ENCODE measurements at places on chromosomes 6 and 20.

DNA sequence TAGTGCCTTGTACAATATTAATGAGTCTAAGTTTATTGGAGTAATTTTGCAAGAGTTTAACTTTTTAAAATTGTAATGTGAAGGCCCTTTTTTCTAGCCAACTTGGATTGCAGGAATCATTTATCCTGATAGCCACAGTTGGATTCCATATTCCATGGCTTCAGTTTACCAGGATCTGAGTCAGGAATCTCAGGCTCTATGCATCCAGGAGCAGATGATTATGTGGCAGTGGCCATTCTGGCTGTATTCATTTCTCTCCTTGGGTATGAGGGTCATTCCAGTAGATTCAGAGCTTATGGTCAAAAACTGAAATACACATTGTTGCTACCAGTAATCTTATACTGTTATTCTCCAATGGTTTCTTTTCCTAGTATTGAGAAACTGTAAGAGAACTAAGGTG, 2.9 kb downstream of the AIG1 start:
- DNase-seq: no peak

GRCh38 chr20:48815537-48815936, 12.3 kb downstream of the PREX1 start:
- DNase-seq: no peak

- no peak for DNase-seq
Measured at GRCh38 chr6:154909821-154910220, 85.3 kb upstream of the TIAM2 start.

GRCh38 chr6:135875446-135875845, 23.9 kb downstream of the PDE7B start:
- DNase-seq: no peak

DNA sequence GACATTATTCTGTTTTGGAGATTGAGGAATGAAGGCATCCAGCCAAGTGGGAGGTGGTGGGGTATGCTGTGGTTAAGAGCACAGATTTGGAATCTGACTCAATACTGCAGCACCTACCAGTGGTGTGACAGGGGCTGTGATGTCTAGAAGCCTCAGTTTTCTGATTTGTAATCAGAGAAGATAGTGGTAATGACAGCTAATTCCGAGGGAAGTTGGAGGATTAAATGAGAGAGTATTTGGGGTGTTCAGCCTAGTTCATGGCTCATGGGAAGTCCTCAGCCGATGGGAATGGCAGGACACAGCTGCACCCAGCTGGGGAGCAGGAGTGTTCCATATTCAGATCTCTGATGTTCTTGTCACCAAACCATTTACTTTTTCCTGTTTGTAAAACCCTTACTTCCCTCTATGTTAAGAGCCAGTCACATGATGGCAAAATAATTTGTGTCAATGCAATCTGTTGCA, 9.3 kb downstream of the SLC9A8 start:
- DNase-seq: no peak

- DNase-seq: no peak
Measured at GRCh38 chr6:120938164-120938875, 396.0 kb downstream of the TBC1D32 start.

DNA sequence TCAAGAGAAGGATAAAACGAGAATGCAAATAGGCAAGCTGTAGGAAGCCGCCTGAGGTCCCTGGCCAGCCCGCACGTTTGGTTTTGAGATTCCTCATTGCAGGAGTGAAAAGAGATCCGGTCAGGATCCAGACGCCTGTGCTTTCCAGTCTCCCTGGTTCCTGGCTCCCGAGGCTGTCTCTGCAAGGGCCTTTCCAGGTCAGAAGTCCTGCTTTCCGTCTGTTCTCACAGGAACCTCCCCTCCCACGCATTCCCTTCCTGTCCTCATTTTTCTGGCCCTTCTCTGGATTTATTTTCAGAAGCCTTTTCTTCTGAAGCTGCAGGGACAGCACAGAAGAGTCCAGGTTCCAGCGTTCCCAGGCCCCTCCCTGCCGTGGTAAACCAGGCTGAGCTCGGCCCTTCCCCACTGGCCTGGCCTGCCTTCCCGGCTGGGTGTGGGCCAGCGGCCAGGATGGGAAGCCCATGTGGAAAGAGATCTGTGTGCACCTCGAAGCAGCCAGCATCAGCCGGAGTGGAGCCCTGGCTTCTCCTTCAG, 54.0 kb downstream of the TMEM242 start:
- no peak for DNase-seq

- no peak for DNase-seq
Measured at GRCh38 chr6:37480118-37480736, 19.5 kb downstream of the CCDC167 start.

DNA sequence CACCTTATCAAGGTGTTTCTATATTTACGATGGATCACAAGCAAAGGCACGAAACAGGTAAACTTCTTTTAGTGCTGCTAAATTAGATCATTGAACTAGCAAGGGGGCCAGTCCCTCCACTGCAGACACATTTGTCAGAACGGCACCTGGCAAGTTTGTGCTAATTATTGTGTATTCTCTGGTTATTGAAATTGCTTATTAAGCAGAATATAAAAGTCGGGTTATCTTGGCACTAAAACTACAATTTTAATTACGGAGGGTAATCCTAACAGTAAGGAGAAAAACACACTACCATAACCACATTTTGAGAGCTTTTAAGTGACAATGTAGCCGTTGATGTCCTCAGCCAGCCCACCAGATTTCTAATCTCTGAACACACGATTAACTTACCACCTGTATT, 118.9 kb upstream of the BTN3A2 start:
- no peak for DNase-seq

DNA sequence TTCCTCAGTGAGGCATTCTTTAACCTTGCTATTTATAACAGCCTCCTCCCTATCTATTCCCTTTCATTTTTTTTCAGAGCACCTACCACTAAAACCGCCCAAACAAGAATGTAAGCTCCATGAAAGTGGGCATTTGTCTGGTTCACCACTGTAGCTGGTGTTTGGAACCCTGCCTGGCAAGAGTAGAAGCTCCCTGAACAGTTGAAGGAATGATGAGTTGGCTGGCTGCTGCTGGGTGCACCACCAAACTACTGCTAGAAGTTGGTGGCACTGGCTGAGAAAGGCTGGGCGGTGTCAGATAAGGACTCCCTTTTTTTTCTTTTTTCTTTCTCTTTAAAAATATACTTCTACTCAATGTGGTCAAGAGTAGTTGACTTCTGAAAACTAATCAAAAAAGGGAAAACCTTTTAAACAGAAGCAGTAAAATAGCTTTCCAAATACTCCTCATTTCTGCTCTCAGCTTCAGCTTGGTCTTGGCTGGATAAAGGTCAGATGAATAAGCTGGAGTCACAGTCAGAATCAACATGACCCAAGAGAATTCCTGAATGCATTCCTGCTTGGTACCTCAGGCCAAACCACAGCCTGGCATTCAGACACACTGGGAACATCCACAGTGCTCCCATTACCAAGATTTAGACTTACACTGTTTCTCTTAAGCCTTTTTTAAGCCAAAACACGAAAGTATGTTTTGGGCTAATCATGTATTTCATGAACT, 38.0 kb downstream of the RTN4IP1 start:
- no peak for DNase-seq

GRCh38 chr6:13586603-13587542, 12.5 kb downstream of the SIRT5 start:
- DNase-seq: no peak

DNA sequence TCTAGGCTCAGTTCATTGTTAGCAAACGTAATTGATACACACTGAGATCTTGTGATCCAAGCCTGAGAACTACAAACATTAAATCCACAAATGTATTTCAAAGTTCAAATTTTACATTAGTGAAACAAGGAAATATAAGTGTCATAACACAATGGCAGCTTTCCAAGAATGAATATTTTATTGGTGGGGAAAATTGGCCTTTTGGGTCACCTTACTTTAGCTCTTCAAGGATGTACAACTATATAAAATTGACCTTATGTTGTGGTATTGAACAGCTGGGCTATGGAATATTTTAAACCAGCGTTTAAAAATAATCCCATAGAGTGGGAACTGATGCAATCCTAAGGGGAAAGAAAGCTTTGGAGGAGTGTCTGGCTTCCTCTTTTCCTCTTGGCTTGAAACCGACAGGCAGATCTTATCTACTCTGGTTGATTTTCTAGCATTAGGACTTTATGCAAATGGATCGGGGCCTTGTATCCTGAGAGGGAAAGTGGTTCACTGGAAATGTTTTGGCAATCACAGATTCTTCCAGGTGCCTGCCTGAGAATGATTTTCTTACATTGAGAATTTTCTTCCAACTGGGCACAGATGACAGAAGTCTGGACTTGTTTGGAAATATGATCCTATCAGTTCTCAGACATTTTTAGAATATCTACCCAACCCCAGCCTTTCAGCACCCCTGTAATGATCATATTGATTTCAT, 184.8 kb upstream of the ECI2 start:
- DNase-seq: no peak

- no peak for DNase-seq
Measured at GRCh38 chr20:38357653-38358207, 11.4 kb downstream of the LBP start.

DNA sequence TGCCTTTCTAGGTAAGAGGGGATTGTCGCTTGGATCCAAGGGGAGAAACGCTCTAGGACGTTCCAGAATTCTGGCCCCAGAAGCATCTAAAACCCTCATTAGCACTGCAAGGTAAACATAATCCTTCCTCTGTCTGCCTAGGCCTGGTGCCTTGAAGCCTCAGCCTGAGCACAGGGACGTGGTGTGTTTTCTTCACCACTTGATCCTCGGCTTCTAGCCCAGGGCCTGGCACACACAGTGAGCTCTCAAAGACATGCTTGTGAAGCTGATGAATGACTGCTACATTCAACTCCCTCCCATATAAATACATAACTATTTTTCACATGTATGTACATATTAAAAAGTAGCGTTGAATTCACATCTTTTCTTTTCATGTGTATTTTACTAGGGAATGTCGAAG, 100.3 kb downstream of the ISM1 start:
- DNase-seq: no peak

GRCh38 chr6:158002951-158003853, 21.5 kb downstream of the SYNJ2 start:
- DNase-seq: no peak

DNA sequence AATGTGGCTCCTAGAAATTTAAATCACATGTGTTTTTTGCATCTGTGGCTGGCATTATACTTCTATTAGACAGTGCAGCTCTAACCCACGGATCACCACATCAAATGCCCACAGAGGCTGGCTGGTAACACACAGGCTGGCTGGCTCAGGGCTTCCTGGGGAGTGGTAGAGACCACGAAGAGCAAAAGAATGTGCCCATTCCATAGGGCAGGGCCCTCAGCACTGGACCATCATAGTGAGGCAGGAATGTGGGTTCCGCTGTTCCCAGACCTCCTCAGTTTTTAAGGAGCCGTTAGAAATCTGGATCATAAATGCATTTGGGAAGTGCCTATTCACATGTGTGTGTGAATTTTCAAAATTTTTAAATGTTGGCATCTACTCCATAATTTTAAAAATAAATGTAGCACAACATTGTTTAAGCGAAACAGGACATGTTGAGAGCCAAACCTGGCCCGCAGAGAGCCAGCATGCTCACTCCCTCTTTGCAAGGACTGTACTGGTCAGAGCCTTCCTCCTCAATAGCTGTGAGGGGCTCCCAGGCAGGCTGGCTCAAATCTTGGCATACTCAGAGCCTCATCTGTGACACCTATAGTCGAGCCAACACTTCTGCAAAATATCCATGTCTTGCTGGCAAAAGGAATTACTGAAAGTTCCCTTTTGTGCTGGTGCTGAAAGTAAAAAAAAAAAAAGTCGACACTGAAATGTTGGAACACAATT, 190.5 kb downstream of the FNDC1 start:
- DNase-seq: no peak

DNA sequence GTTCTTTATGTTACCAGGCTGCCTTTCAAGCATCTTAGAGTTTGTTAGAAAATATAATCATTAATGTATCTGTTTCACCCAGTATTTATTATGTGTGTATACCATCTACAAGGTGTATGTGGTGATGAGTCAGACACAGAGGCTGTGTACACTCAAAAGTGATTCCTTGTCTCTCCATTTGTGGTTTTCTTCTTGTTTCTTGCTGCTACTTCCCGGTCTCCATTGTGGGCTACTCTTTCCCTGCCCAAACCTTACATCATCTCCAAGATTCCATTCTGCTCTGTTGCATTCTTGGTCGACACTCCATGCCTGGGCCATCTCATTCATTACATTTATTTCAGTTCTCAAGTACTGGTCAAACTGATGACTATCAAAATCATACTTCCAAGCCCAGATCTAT, 182.2 kb upstream of the STXBP5 start:
- DNase-seq: no peak

DNA sequence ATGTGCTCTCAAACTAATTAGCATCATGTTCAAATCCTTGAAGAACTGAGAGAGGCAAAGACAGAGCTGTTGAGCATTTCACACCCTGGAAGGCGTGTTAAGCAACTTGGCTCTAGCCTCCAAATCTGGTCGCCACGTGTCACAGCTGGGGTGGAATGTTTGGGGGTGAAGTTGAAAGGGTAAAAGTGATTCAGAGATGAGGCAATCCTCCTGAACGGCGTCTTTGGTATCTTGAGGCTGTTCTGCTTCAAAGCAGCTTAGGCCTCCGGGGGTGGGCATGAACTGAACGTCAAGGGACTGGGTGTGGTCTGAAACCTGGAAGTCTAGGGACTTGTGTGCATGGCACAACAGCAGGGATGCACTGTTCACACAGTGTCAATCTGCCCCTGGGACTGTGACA, 62.3 kb downstream of the TRAM2 start:
- DNase-seq: no peak

GRCh38 chr6:139028215-139028657, 309 bp upstream of the ABRACL start:
- no peak for DNase-seq

DNA sequence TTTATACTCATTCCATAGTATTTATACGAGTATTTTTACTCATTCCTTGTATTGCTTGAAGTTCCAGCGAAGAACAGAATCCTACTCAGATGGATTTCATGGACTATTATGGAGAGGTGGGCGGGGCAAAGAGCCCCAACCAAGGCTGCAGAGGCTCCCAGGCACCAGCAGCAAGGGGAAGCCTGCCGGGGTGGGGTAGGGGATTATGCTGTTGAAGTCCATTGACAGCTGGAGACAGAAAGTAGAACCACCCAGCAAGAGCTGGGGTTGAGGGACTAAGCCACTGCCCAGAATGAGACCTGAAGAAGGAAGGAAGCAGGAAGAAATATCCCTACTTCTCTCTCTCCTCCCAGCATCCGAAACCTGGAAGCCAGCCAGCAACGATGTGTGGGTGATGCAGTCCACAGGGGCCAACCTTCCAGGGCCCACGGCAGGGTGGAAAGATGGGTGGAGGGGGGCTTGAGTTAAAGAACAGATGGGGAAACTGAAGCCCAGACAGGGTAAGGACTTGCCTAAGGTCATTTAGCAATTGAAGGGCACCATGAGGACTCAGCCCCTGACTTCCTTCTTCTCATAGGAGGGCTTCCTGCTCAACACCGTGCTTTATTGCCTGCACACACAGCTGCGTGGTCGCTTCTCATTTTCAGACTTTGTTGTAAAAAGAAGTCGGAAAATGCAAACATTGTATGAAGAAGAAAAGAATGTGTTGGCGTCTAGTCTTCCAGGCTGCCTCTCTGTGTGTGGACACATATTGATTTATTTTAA, 18.3 kb upstream of the GTSF1L start:
- no peak for DNase-seq

GRCh38 chr6:29597184-29597583, 12.3 kb downstream of the OR2H2 start:
- DNase-seq: no peak

Data from effector memory CD8-positive, alpha-beta T cell (primary cell).